ENCODE measurements at places on chromosomes 3 and 15.

DNA sequence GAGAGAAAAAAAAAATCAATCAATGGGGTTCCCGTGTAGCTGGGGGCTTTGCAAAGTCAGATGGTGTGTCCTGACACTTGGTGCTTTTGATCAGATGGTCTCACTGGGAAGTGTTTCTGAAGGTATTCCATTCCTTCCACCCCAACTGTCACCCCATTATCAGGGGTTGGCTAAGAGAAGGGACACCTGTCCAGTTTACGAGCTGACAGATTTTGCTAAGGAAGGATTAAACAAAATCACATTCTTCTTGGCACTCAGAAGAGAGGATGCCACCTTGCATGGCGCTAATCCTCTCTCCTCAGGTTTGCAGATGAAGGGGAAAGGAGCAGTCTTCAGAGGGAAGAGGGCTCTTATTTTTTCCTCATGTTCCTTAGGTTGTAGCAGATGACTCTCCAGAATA is 103.7 kb upstream of the ETV5 start:
- no peak for DNase-seq

DNA sequence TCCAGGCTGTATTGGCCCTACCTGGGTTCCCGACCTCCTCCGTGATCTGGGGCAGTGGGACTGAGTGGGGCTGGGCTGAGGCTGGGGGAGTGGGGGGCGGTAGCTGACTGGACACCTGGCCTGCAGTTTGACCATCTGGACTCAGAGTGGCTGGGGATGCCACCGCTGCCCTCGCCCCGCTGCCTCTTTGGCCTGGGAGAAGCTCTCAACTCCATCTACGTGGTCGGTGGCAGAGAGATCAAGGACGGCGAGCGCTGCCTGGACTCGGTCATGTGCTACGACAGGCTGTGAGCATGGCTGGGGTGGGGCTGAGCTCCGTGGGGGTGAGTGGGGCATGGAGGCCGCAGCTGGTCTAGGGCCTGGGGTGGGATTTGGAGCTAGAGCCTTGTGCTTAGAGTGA is 2.7 kb downstream of the KLHL40 start:
- no peak for DNase-seq

GRCh38 chr3:126431103-126431534 is 36.4 kb downstream of the CFAP100 start:
- no peak for DNase-seq

DNA sequence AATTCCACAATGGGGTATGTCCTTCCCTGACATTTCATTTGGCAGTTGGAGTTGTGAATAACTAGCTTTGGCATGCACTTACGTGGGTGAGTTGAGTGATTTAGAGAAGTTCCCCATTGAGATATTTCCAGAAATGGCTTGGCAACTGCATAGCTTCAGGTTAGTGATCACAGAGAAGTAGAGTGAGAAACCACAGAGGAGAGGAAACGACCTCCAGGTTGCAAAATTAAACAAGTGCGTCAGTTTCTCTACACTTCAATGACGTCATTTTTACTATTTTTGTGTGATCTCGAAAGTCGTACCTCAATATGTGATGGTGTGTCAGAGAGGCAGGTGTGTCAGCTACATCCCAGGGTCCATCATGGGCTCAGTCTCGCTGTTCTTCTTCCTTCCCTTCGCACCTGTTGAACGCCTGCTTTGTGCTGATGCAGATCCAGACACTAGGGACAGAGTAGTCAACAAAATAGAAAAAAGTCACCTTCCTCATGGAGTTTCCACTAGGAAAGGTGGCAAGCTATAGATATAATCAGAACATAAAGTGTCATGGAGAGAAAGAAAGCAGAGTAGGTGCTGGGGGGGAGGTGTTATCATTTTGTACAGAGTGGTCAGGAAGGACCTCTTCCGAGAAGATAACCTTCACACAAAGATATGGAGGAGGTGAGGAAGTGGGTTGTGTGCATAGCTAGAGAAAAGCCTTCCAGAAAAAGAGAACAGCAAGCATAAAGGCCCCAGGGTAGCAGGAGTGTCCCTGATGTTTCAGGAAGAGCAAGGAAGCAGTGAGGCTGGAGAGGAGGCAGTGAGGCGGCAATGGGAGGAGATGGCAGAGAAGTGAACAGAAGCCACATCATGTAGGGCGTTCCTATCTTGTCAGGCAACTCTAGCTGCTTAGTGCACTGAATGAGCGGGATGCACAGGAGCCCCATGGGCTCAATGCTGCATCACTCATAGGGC is 75.6 kb downstream of the MCTP2 start:
- no peak for DNase-seq

DNA sequence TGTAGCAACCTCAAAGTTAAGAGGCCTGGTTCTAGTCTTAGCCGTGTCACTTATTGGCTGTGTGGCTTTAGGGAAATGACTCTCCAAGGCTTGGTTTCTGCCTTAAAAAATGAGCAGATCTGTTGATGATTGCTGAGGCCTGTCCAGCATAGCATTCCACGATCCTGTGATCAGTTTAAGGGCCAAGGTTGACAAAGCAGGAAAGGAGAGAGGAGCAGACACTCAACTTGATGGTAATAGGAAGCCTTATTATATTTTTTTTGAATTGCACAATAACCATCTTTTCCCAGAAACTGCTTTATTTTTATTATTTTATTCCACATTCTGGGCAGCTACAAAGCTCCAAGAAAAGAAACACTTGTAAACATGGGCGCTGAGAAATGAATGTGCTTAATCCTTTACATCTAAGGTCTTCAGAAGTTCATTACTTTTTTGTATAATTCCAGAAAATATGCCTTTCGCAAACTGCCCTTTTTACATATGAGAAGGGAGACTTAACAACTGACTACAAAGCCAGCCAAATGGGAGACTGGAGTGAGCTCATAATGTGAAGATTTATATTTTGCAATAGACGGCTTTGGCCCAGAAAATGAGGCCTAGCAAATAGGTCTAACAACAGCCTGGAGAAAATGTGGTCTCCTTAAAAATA is 241.0 kb downstream of the ATP8B4 start:
- DNase-seq: no peak

DNA sequence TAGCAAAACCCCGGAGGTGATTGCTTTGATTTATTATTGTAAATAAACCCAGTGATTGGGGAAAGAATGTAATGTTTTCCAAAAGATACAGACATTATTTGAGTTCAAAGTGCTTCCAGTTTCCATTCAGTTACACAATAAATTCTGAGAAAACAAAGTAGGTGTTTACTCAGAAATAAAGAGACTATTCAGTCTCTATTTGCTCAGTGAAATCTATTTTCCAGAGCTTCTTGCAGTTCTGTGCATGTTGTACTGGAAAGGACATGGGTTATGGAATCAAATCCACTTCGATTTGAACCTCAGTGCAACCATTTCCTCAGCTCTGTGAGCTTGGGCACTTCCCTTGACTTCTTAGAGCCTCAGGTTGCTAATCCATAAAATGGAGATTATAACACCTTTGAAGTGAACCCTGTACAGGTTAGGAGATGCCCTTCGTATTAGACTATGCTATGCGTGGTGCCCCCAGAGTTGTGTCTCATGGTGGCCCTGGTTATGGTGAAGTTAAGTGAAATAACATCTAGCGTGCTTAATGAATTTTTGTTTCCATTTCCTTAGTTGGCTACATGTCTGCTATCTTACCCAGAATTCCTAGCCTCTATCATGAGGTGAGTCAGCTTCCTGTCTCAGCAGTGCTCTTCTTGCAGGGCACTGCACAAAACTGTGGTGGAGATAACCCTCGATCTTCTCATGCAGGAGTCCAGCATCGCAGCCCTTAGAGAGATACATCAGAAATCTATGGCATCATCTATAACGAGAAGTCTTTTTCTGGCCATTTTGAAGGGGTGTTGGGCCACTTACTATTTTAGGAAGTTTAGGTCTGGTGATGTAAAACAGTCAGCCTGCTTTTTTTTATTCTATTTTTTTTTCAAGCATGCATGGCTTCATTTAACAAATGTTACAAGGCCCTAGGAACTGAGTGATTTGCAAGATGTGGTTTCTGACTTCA is 97.7 kb downstream of the RPL39L start:
- no peak for DNase-seq

GRCh38 chr3:195539479-195539878 is 3.6 kb downstream of the PPP1R2 start:
- DNase-seq: no peak

DNA sequence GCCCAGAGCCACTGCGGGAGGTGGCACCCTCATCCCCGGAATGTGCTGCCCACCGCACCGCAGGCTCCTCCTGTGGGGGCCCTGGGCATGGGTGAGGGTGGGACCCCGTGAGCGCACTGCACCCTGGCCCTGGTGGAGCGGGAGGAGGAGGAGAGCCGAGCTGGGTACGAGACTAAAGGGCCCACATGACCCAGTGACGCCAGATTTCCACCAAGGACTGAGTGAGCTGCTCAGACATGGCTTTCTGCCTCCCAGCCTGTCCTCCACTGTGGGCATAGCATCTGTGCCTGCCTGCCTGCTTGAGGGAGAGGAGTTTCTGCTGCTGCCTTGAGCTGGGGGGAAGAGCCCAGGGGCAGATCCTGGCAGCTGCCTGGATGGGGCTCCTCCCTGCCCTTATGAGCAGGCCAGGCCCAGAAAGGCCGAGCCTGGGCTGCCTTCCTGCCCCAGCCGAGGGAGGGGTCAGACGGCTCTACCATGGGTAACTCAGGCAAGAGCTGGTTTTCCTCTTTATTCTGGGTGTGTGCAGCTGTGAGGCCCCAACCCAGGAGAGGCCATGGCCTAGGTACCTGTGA is 88.4 kb downstream of the VGLL4 start:
- no peak for DNase-seq

DNA sequence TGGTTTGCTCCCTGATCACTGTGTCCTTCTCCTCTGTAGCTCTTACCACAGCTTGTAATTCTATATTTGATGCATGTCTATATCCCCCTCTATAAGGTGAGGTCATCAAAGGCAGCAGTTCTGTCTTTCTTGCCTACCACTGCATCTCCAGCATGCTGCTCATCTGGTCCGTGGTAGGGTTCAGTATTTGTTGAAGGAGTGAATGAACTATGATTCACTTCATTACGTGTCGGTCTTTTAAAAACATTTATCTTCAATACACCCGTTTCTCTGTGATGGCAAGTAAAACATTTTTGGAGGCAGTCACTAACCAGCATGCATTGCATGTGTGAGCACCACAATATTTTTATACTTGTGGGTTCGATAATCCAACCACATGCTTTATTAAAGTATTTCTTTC is 27.6 kb downstream of the CHST14 start:
- no peak for DNase-seq

Measured in activated CD4-positive, CD25-positive, alpha-beta regulatory T cell (primary cell).